ENCODE measurements at places on chromosomes 6 and 20.

DNA sequence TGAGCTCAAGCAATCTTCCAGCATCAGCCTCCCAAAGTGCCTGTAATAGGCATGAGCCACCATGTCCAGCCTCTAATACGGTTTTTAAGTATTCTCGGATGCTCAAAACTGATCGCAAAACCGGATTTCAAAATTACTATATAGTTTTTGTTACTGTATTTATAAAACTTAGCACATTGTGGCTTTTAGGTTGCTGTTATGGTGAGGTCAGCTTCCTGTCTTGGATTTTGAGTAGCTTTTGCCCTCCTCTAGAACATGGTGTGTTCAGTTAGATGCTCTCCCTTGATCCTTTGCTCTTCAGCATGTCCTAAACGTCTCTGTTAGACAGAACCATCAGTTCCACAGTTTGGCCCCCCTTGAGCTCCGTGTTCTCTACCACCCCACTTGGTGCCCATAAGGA is 96.2 kb downstream of the RPP40 start:
- no peak for DNase-seq

DNA sequence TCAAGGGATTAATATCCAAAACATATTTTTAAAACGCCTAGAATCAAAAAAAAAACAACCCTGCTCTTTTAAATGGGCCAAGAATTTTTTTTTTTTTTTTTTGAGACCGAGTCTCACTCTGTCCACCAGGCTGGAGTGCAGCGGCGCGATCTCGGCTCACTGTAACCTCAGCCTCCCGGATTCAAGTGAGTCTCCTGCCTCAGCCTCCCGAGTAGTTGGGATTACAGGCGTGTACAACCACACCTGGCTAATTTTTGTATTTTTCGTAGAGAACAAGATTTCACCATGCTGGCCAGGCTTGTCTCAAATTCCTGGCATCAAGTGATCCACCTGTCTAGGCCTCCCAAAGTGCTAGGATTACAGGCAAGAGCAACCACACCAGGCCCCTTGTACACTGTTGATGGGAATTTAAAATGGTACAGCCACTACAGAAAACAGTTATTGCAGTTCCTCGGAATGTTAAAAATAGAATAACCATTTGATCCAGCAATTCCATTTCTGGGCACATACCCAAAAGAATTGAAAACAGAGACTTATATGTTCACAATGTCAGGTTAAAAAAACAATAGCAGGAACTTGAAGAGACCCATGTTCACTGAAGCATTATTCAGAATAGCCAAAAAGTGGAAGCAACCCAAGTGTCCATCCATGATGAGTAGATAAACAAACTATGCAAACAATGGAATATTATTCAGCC is 3.1 kb upstream of the MYL9 start:
- DNase-seq: no peak

GRCh38 chr6:158654960-158655489 is 5.2 kb downstream of the SYTL3 start:
- no peak for DNase-seq

DNA sequence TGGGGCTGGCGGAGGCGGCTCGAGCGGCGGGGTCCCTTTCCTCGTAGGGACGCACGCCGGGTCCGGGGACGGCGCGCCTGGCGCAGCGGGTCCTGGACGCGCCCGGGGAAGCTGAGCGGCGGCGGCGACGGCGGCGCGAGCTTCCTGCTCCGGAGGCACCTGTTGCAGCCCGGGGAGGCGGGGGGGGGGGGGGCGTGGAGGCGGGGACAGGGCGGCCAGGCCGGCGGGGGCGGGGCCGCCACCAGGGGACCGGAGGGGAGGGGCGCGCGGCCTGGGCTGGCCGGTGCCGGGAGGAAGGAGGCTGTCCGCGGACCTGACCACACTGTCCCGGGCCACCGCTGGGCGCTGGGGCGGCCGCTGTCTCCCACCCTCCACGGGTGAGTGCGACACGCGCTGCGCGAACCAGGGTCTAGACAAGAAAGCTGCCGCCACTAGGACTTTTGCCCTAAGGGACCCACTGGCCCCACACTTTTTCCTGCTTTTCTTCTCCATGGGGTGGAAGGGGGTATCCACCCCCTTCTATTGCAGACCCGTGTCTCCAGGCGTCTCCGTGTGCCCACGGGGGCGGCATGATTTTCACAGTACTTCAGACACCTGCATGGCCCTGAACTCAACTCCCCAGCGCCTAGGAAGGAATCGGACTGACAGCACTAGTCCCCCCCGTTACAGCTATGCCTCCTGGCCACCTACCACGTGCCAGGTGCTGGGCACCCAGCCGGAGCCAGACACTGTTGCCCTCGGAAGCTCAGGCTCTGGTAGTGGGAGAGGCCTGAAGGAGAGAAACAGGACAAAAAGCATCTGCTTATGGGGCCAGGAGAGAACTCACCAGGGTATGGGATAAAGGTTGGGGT is at the start of gene NFATC2:
Gene NFATC2, minus strand, starts transcription at position 149 of the 851 bp plus-strand sequence. CDS start 220 bp downstream, outside the sequence.
- DNase-seq: peak; percentile 64

GRCh38 chr6:130935978-130936377 is 108.8 kb downstream of the SMLR1 start:
- DNase-seq: no peak

- DNase-seq: peak; percentile 23
These were observed 542 bp downstream of the TUBE1 start for GRCh38 chr6:112086744-112087135.

GRCh38 chr6:80256691-80257090 is 150.2 kb downstream of the BCKDHB start:
- no peak for DNase-seq

DNA sequence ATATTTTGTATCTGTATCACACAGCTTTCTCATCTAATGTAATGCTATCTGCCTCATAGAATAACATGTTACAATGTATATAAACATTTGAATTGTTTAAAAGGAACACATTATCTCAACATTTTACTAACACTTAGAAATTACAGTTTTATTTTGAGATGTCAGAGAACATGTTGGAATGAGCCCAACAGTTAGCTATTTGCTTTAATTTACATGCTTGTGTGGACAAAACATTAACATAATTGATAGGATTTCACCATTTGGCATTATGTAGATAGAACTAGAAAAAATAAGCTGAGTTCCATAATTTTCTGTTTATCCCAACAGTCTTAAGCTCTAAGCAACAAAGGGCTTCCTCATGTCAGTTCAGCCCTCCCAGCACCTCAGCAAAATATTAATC is 330.9 kb downstream of the LMBRD1 start:
- no peak for DNase-seq

DNA sequence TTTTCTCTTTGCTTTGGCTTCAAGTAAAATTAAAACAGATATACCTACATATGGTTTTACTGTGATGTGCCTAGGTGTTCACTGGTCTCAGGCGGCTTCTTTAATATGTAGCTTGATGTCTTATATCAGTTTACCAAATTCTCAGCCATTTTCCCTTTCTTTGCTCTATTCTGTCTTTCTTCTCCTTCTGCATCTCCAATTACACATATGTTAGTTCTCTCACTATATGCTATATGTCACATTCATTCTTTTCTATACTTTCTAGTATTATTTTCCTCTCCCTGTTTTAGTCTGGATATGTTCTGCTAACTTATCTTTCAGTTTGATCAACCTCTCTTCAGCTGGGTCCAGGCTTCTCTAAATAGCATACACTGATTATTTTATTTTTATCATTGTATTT is 14.4 kb upstream of the WFDC8 start:
- DNase-seq: no peak

GRCh38 chr6:76677017-76677416 is 604.6 kb upstream of the IMPG1 start:
- no peak for DNase-seq

- DNase-seq: no peak
These were observed 105.0 kb downstream of the FIG4 start for GRCh38 chr6:109795994-109796555.

- DNase-seq: no peak
These were observed 168.0 kb downstream of the GJA1 start for GRCh38 chr6:121603486-121603885.

DNA sequence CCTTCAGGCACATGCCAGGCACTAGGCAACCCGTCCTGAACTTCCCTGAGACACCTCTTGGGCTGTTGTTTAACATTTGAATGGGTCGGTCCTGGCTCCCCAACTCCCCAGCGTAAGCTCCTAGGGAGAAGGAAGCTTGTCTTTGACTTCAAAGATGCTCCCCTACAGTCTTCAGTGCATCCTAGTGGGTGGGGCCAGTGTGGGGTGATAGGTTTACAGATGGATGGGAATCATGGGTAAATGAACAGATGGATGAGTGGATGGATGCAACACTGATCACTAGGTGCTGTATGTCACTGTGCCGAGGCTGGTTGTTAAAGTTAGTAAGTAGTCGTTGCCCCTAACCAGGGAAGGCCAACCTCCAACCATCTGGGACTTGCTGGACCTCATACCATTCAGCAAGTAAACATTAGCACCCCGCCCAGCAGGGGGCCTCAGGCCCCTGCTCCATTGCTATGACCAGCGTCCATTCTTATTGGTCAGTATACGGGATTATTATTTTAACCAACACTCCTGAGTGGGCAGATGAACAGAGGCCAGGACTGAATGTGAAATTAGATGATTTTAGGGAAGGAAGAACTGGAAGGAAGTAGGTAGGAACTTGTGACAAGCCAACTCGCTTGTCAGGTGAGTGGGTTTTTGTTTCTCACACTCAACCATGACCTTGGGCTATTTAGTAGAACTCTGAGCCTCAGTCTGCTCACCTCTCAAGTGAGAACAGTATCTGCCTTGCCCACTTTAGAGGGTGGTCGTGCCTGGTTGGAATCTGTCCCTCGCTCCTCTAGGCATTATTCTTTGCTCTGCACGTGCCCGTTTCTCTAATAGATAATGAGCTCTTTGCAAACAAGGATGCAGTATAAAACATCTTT is 82.9 kb upstream of the FOXP4 start:
- DNase-seq: peak; percentile 60

GRCh38 chr6:41066867-41067304 is 5.3 kb downstream of the OARD1 start:
- DNase-seq: peak; percentile 27

DNA sequence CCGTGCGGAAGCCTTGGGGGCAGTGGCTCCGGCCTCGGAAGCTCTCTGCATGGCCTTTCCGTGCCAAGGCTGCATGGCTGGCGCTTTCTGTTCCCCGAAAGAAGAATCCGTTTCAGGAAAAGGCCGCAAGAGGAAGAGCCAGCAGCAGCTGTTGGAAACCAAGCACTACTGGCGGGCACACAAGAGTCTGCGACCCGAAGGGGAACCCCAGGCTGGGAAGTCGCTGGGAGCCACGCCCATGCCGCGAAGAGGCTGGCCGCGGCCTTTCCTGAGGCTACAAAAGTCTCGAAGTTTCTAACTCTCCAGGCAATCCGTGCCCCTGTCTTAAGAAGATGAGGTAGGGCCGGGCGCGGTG is at the start of gene CGAS:
Gene CGAS, minus strand, starts transcription at position 191 of the 355 bp plus-strand sequence. Its CDS starts 116 bp downstream, at position 75.
- no peak for DNase-seq

DNA sequence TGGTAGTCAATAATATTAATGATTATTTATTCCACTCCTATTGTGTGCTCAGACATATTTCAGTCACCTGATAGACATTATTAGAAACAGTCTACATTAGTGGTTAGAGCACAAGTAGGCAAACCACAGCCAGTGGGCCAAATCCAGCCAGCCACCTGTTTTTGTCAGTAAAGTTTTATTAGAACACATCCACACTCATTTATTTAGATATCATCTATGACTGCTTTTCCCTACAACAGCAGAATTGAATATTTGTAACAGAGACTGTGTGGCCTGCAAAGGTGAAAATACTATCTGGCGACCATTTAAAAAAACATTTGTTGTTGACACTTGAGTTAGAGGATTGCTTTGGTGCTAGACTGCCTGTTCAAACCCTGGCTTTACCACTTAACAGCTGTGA is 220.0 kb upstream of the ZFP64 start:
- no peak for DNase-seq

- no peak for DNase-seq
These were observed 33.0 kb downstream of the SYNJ2 start for GRCh38 chr6:158014505-158015187.

DNA sequence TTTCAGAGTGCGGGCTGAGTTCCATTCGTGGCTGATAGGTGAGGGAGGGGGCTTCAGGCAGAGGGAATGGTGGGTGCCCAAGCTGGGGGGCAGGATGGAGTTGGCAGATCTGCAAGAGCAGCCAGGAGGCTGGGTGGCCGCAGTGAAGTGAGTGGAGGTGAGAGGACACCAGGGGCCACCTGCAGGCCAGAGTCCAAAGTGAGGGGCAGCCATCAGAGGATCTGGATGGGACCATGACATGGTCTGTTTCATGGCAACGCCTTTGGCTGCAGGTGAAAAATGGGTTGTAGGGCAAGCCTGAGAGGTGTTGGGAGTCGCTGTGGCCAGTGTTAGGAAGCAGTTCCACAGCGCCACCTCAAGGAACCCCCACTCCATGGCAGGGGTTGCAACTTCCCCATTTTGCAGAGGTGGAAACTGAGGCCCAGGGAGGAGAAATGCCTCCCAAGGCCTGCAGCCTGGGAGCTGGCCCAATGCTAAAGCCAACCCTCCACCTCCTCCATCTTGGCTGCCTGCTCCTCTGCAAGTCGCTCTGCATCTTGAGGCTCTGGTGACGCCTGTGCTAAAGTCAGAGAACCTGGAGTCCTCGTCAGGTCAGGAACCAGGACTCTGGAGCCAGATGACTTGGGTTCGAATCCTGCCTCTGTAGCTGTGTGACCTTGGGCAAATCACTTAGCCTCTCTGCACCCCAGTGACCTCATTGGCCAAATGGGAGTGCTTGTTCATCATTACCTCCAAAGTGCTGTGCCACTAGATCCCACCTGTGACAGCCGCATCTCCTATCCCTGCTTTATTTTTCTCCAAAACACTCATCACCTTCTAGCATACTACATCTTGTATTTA is 153.8 kb downstream of the CEBPB start:
- DNase-seq: no peak

DNA sequence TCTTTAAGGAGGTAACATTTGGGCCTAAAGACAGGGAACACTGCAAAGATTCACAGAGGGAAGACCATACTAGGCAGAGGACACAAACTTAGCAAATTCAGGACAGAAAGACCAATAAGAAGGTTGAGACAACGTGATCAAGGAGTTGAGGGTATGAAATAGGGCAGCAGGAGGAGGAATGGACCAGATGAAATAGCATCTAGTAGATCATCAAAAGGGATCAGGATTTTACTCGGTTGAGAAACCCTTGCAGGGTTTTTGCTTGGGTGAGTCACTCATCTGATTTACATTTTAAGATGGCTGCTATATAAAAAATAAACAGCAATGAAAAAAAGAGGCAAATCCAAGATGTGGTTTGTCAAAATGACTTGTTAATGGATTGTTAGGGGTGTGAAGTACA is 4.7 kb downstream of the BCLAF1 start:
- no peak for DNase-seq

DNA sequence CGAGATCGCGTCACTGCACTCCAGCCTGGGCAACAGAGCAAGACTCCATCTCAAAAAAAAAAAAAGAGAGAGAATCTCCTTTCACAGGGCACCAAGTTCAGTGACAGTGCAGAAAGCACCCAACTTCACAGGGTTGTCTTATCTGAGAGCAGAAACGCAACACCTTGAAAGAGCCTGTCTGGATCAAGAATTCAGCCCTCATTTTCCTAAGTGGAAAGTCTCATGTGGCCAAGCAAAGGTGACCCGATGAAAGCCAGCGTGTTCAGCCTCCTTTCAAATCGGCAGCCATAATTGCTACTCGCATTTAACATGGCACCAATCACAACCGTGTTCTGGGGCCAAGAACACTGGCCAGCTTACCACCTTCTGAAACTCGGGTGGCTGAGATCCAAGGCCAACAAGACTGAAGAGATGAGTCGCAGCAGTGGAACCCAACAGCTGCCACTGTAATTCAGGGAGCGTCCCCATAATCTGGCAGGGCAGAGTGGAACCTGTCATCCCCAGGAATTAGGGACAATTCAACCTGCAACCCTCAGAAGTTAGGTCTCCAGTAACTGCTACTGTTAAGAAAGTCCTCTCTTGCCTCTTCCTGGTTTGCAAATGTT is 536.7 kb upstream of the JARID2 start:
- DNase-seq: no peak

Data from frontal cortex (tissue), 4 donors.